ENCODE measurements at places on chromosomes 11 and 22.
A peak's percentile ranks its signal among the peaks of the same experiment; 100 is the strongest.

DNA sequence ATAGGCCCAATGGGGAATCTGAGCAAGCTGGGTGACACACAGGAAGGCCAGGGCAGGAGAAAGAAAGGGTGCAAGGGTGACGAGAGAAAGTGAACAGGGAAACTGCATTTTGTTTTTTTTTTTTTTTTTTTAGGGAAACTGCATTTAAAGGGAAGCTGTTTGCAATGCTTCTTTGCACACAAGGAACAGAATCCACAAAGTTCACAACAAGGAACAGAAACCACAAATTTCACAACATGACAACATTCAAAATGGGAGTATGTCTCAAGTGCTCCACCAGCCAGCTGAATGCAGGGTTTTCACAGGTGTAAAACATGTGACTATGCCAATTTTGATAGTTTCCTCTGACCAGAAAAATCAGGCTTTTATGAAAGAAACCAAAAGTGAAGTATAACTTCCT is 6.8 kb upstream of the PLAAT3 start:
- no peak for DNase-seq

DNA sequence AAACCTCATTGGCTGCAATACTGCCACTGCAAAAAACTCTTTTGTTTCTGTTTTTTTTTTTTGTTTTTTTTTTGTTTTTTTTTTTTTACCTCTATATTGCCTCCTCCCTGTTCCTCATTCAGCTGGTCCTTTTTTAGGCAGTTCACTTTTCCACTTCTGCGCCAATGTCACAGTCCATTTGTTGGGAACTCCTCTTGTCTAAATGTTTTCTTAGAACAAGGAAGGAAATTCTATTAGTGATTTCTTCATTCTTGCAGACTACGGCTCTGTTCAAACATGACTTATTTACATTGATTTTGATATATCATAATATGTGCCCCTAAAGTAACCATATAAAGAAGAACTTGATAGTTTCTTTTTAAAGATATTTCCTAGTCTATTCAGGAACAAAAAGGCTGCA is 2.9 kb downstream of the FAM118B start:
- DNase-seq, result no peak

GRCh38 chr11:120211522-120212258 is 858 bp downstream of the OAF start:
- no peak for DNase-seq

- no peak for DNase-seq
Observed at GRCh38 chr22:33914131-33914530, 6.1 kb downstream of the LARGE1 start.

GRCh38 chr22:39666926-39667325 is 96.4 kb downstream of the CACNA1I start:
- peak; percentile 78 for DNase-seq
